Activated CD4-positive, alpha-beta T cell treated with anti-CD3 and anti-CD28 coated beads, Interleukin-10, Interleukin-2, amounts not matched to agents 100 ng/mL and 50 ng/mL, durations not matched to agents 16 hours and 8 hours (primary cell): ENCODE measurements at places on chromosomes 6 and 20.

GRCh38 chr6:121042766-121043165 is 291.5 kb downstream of the TBC1D32 start:
- DNase-seq = no peak

DNA sequence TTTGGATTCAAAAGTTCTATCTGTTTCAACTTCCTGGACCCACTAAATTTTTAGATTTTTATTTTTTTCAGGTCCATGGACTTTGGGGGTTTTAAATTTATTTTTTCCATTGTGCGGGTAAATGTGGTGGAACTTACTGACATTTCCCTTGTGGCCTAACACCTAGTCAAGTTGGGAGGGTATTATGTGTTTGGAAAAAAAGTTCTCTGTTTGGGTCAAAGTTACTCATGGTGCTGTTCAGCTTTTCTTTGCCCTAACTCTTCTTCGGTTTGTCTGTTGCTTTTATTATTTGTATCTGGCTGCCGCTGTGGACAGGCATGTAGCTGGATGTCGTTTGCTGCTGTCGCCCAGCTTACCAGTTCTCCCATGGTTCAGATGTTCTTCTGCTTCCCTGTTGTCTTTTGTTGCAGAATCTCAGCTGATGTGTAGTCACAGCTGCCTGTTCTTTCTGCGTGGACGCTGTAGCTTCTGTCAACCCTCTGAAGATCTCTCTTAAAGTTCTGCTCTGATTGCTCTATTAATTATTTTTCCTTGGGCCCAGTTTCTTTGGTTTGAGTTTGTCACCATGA is 7.9 kb downstream of the IGF2R start:
- peak; percentile 64 for DNase-seq

- DNase-seq = no peak
Measured at GRCh38 chr6:43912116-43912577, 142.1 kb downstream of the VEGFA start.

- no peak for DNase-seq
Measured at GRCh38 chr6:16907991-16908390, 146.7 kb upstream of the ATXN1 start.

DNA sequence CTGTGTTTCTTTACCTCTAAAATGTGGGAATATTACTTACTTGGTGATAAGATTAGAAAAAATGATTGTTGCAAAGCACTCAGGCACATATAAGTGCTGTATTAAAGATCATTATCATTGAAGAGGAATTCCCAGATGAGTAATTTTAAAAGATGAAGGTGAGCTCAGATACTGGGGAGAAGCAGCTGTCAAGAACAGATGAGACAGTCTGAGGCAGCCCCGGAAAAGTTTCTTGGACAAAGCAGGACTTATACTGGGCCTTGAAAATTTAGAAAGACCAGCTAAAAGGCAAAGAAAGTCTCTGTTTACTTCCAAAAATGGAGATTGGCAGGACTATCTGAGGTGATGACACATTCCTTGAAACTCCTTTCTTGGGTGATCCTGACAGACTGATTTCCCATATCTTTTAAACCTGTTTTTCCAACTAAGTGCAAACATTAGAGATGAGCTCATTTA is 93.8 kb upstream of the MARCKS start:
- no peak for DNase-seq

GRCh38 chr6:123763904-123764303 is 39.8 kb upstream of the NKAIN2 start:
- DNase-seq = no peak

DNA sequence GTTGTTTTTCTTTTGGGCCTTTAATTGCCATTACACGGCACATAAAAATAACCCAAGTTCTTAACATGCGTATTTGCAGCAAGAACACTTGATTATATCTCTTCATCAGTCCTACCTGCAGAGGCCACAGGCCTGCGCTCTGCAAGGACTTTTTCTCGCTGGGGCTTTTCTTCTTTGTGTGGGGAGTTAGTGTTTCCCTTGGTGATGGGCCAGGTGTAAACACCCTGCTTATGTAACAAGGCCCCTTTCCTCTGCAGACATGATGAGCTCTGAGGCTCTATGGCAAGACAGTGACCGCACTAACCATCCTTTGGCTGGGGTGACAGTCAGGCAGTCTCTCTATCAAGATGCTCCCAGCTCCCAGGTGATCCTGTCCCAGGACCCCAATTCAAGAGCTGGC is 97.8 kb upstream of the PCSK2 start:
- DNase-seq = no peak

DNA sequence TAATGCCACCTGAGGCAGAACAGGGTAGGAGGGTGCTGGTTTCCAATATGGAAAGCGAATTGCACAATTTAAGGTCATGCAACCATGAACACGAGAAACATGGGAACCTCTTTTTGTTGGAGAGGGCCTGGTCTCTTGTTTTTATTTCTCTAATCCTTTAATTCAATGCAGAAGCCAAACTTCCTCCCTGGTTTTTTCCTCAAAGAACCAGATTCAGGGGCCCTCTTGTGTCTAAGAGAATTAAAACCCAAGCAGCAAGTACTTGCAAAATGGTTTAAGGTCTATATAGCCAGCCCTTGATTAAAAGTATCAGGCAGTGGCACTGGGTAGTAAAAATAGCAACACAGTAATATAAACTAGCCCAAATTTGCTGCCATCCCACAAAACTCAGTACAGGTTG is 19.5 kb downstream of the GSTA4 start:
- DNase-seq = no peak

- no peak for DNase-seq
Measured at GRCh38 chr20:5923493-5923892, 26.8 kb downstream of the TRMT6 start.

DNA sequence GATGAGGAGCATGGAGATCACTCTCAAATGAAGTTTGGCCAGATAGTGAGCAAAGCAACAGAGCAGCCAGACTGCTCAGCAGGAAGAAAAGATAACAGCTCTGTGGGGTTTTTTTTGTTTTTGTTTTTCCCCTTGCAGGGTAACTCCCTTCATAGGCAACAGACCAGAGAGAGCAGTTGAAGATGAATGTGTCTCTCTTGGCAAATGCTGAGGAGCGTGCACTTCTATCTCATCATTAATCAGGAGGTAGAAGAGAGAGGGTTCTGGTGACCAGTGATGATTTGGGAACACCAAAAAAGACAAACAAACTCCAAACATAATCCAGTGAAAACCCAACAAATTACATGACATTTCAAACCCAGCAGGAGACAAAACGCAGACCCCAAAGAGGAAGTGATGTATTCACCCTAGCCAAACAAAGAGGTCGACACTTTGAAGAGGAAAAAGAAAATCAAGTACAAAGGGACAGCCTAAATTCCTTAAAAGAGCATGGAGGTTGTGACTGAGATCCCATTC is 66.2 kb upstream of the RREB1 start:
- DNase-seq = no peak

- DNase-seq = no peak
Measured at GRCh38 chr6:158706369-158706982, 56.6 kb downstream of the SYTL3 start.

GRCh38 chr6:15453186-15453585 is 207.3 kb downstream of the JARID2 start:
- DNase-seq = no peak

DNA sequence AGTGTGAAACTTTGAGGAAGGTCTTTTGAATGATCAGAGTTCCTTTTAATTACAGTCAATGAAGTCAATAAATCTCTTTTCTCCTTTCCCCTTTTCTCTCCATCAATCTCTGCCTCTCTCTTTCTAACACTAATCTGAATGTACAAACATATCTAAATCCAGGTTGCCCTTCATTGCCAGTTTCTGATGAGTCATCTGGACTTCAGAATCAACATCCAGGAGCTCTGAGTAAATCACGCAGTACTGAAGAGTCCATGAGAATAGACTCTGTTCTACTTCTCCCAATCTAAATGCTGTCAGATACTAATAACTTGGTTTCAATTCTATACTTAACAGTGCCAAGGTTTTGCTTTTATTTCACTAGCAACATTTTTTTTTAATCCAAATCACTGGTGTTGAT is 238.7 kb upstream of the THEMIS start:
- DNase-seq = no peak

DNA sequence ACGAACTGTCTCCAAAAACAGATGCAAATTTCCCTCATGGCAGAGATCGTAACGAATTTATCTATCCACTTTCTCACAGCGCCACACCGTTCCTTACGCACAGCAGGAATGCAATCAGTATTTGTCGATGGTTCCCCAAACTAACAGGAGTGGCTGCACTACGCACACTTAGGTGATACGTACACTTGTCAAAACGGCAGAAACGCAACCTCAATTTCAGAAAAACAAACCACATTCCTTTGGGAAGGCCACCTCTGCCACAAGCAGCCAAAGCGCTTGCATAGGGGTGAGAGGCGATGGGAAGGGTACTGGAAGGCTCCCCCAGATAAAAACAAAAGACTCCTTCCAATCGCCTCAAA is 638 bp downstream of the MDN1 start:
- peak; percentile 20 for DNase-seq

GRCh38 chr6:82220167-82220566 is 27.4 kb downstream of the IBTK start:
- DNase-seq = no peak

DNA sequence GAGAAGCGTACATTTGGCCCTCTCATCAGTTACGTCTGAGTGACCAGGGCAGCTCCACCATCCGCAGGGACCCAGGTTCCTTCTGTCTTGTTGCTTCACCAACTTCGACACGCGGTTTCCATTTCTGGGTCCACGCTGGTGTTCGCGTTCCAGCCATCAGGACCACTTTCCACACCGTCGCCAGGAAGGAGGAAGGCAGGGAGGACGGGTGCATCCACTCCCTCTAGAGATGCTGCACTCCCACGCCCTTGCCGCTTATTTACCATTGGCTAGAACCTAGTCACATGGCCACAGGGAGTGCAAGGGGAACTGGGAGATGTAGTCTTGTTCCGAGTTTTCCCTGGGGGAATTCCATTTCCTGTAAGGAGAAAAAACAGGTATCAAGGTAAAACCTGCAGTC is 33.2 kb upstream of the SNX9 start:
- DNase-seq = no peak

DNA sequence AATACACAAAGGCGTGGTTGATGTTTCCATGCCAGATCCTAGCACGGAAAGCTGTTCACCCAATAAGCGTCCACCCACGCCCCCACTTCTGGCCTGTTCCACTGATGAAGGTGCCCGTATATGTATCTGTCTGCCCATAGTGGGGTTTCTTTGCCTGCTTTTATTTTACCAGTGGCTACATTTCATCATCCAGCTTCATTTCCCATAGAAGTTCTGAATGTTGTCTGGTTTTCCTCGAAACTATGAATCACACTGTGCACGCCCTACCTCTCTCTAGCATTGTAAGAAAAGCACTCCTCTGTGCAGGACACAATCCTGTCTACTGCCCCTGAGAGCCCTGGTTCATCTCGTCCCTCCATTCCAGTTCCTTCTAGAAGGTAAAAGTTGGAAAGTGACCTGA is 8.8 kb upstream of the CD93 start:
- DNase-seq = no peak

DNA sequence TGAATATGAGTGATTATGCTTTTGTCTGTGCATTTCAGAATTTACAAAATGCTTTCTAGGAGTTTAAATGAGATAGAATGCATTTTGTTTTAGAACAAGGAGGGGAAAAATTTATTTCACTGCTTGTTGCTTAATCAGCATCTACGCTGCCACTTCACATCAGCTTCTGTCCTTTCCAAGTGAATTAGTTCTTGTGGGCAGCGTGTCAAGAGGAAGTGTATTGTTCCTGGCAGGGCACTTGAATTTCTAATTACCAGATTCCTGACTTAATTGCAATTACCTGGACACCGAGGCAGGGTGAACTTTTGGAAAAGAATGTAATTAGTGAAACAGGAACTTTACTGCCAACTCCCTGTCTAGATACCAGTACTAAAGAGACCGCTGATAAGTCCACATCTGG is 263.5 kb downstream of the TMEM242 start:
- no peak for DNase-seq

GRCh38 chr20:54083459-54083858 is 13.1 kb upstream of the BCAS1 start:
- DNase-seq = no peak

DNA sequence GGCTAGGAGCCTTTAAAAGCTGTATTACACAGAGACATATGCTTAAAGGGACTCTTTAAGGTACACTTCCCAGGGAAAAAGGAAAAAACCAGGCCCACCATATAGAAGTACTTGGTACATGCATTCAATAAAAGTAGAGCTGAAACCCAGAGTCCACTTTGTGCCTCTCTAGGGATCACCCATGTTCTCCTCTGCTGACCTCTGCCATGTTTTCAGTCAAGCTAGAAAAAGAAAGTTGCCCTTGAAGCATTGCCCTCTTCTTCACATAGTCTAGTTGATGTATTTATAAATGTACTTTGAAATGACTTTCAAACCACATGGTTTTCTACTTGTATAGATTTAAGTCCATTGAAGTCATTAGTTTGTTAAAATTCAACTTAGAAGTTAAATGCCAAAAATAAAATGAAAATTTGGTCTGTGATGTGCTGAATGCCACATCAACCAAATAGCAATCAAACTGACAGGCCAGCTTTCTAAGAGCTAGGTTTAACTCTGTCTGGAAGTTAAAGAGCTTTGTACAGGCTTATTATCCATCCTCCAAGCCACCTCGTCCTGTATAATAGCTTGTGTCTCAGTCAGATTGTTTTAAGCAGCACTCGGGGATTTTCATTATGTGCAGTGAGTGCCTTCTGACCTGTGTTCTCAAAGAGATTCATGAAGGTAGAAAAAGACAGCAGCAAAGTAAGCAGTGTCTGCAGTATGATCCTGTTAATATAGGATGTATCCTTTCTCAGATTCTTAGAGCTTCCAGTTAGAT is 238.6 kb upstream of the PLN start:
- no peak for DNase-seq

GRCh38 chr6:42740725-42741124 is 5.2 kb downstream of the TBCC start:
- DNase-seq = no peak

DNA sequence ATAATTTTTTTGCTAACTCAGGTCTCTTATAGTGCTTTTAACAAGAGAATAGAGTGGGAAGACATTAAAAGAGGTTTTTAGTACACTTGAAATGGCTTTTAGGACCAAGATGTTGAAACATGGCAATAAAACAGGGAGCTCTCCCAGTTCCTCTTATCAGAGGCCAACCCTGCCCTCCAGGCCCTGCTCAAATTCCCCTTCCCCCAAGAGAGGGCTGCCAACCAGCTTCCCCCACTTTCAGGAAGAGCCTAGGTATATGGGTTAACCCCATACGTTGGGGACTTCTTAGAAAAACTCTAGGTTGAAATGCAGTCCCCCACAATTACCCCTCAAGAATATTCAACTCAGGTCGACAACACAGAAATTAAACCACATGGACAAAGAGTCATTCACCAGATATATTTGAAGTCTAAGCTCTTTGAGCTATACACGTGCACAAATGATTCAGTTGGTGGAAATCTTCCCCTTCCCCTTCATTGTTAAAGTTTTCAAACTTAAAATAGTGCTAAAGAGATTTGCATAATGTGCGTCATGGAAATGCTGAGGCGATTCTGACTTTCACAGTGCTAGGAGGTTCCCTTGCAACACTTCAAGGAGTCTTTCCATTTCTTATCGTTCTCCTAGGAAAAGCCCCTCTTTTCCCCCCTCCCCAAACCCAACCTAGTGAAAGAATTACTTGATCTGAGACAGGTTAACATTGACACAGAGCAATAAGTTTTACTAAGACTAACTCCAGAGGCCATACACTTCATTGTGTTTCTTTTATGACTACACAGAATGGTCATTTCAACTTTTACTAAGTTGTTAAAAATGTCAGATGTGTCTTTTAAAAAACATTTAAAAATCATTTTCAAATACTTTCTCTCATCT is 49.8 kb upstream of the ENPP5 start:
- DNase-seq = peak; percentile 16
